ENCODE measurements at places on chromosomes 2 and 18.
A peak's percentile ranks its signal among the peaks of the same experiment; 100 is the strongest.

DNA sequence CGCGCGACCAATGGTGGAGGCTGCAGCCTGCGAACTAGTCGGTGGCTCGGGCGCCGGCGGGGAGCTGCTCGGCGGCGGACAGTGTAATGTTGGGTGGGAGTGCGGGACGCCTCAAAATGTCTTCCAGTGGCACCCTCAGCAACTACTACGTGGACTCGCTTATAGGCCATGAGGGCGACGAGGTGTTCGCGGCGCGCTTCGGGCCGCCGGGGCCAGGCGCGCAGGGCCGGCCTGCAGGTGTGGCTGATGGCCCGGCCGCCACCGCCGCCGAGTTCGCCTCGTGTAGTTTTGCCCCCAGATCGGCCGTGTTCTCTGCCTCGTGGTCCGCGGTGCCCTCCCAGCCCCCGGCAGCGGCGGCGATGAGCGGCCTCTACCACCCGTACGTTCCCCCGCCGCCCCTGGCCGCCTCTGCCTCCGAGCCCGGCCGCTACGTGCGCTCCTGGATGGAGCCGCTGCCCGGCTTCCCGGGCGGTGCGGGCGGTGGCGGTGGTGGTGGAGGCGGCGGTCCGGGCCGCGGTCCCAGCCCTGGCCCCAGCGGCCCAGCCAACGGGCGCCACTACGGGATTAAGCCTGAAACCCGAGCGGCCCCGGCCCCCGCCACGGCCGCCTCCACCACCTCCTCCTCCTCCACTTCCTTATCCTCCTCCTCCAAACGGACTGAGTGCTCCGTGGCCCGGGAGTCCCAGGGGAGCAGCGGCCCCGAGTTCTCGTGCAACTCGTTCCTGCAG is at the start of gene HOXD9:
Gene HOXD9, plus strand, starts transcription at position 37 of the 728 bp plus-strand sequence. Its CDS starts 50 bp downstream, at position 87.
- peak; percentile 72 for DNase-seq

DNA sequence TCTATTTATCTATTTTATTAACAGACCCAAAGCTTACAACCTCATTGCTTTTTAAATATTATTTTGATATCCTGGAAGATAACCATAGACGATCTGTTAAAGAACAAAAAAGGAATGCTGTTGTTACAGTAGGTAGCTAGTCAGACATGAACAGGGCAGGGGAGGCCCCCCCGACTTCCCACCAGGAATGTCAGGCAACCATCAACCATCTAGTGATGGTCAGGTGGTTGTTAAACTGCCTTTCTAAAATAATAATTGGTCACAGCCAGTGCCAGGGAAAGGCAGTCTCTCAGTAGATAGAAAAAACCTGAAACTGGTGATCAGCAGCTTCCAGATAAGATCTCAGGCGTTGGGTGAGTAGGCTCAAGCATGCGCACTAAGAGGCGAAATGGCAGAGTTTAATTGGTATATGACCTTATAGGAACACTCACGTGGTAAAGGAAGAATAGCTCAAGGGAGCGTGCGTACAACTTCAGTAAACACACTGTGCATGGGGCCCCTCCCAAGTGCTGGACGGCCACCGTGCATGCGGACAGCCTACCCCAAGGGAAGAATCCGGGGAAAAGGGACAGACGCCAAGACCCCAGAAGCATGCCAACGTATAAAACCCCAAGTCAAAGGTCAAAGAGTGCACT is 32.5 kb upstream of the CCL20 start:
- peak; percentile 69 for DNase-seq

DNA sequence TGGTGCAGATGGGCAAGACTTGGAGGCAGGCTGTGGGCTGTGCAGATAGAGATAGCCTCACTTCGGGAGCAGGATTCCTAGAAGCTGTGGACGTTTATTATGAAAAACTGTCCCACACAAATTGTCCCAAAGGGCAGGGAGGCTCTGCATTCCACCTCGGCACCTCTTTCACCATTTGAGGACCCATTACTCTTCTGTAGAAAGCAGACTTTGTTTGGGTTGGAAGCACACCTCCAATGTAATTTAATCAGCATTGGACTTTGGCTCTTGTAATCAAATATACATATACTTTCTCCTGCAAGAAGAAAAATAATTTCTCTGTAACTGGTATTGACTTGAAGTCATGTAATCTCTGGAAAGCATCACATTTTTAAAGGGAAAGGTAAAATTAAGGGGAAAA is 8.5 kb downstream of the ONECUT2 start:
- peak; percentile 34 for DNase-seq

- DNase-seq: no peak
These were observed 1178.7 kb downstream of the SUCLG1 start for GRCh38 chr2:83280391-83280790.

GRCh38 chr2:10300997-10301940 is 1.4 kb upstream of the HPCAL1 start:
- peak; percentile 51 for DNase-seq

- no peak for DNase-seq
These were observed 41.5 kb upstream of the EPC2 start for GRCh38 chr2:148602885-148603561.

DNA sequence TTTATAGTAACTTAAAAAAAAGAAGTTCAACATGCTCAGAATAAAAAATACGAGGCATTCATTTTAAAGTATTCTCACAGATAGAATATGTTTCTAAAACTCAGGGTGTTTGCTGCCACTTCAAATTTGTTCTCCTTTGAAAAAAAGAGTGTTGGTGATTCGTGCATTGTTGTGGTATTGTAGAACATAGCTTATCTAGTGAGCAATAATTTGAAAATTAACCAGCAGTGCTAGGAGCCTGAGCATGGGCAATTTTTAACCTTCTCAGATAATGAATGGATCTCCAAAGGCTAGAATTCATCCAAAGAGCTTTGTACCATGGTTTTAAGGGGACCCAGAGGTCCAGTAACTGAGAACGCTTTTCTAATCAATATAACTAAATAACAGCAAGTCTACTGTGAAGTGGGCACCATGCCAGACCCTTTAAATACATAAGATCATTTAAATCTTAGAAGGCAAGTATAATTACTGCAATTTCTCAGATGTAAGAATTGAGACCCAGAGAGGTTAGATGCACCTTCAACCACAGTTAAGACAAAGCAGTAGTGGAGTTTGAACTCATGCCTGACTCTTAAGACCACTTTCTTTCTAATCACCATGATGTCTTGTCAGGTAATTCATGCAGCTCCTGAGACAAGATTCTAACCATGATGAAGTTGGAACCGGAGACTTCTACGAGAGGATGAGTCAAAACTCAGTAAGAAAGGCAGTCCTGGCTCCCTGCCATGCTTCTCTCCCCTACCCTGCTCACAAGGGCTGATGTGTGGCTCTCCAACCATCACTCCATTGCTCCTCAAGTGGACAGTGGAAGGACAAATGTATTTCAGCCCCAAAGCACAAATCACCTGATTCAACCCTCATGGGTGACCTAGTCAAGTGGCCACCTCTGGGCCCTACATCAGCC is 3.4 kb downstream of the CYRIA start:
- no peak for DNase-seq

DNA sequence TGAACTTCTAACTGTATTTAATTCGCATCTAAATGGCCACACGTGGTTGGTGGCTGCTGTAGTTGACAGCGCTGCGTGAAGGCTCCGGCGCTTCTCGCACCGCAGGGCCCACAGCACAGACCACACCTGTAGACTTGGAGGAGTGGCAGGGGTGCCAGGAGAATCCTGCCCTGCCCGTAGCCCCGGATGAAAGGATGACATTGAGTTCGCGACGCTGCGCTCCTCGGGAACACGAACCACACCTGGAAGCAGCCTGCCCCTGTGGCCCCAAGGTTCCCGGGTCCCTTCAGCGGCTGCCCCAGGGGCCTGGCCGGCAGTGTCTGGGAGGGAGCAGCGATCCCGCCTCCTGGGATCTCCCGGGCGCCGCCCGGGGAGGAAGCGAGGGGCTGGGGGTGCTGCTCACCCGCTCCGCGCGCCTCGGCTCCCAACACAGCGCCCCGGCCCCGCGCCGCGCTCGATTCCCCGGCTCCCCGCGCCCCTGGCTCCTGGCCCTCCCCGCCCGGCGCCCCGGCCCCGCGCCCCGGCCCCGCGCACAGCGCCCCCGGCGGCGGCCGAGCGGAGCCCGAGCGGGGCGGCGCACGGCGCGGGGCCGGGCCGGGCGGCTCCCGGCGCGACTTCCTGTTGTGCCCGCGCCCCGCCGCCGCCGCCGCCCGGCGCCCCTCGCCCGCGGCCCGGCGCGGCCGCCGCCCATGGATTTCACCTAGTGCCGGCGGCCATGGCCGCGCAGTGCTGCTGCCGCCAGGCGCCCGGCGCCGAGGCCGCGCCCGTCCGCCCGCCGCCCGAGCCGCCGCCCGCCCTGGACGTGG is at the start of gene RNPEPL1:
Gene RNPEPL1, plus strand, starts transcription at position 613 of the 806 bp plus-strand sequence. Its CDS starts 103 bp downstream, at position 716.
- peak; percentile 60 for DNase-seq

- no peak for DNase-seq
These were observed 97.2 kb upstream of the ACVR1C start for GRCh38 chr2:157725846-157726245.

DNA sequence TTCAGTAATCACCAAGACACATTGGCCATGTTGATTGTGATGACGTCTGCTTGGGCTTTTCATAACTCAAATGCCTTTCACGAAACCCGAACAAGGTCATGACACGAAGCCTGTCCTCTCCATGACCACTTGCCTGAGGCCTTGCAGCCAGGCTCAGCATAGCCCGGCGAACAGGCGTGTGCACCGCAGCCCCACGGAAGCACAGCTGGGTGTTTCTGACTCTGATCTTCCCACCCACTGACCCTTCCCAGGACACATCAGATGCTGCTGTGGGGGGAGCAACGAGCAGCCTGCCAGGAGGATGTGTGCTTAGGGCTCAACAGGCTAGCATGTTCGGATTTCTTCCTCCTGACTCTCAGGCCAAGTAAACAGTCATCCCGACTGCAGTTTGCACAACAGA is 369.4 kb upstream of the SALL3 start:
- no peak for DNase-seq

Data from stomach (tissue), 19 donors.